ENCODE measurements at places on chromosomes 12 and 14.

GRCh38 chr12:49264873-49265792 lies at the start of gene TUBA1C:
Gene TUBA1C, plus strand, starts transcription at chr12:49265082. Its CDS starts 100 bp downstream, at chr12:49265182.
- DNase-seq = peak; percentile 74

GRCh38 chr14:67630186-67630585 lies 10.5 kb downstream of the ARG2 start:
- no peak for DNase-seq

DNA sequence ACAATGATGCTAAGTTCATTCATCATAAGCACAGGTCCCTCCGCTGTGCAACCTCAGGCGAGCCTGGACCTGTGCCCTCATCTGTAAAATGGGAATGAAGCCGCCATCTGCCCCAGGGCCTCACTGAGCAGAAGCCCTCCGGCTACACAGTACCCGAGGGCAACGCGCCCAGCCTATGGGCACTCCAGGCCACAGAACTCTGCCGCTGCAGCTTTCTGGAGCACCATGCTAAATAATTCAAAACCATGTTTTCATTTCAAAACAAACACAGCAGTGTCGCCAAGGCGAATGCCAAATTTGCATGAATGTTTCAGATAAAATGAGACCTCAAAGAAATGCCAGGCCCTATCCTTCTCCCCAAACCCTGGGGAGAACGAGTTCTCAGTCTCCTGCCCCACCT lies 4.0 kb downstream of the NCOR2 start:
- no peak for DNase-seq

DNA sequence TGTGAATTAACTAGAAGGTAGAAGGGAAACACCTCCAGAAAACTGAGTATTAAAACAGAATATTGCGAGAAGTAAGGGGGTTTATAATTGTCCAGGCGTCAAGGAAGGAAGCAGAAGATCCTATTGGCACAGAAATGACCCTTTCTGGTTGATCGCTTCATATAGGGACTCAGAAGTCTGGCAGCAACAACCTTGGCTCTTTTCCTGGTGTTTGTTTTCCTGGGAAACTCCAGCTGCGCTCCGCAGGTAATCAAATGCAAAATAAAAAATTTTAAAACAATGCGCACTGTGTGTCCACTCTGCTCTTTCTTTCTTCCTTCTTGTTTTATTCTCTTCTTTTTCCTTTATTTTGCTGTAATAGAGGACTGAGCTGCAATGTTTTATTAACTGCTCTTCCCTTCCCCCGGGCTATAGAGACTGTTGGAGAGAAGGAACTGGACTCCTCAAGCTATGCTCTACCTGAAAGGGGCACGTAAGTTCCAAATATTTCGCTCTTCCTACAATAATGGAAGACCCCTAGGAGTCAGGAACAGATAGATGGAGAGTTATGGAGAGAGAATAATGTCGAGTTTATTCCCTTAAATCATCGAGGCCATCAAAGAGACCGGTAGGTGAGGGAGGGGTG lies 737 bp downstream of the SPX start:
- peak; percentile 62 for DNase-seq

DNA sequence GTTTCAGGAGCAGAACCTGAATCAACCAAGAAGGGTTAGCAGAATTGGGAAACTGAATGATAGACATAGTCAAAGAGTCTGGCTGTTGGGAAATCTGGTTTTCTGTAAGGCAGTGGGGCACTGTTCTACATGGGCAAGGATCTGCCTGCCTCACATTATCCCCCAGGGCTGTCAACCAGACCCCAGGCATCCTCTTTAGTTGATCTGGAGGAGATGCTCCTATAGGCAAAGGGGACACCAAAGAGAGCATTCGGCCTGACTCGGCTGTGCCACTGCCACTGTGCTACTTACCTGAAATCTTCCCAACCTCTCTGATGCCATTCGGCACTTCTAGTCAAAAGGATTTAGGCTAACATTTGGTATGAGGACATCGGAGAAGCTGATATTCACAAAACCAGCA lies 4.1 kb downstream of the ISCU start:
- no peak for DNase-seq

DNA sequence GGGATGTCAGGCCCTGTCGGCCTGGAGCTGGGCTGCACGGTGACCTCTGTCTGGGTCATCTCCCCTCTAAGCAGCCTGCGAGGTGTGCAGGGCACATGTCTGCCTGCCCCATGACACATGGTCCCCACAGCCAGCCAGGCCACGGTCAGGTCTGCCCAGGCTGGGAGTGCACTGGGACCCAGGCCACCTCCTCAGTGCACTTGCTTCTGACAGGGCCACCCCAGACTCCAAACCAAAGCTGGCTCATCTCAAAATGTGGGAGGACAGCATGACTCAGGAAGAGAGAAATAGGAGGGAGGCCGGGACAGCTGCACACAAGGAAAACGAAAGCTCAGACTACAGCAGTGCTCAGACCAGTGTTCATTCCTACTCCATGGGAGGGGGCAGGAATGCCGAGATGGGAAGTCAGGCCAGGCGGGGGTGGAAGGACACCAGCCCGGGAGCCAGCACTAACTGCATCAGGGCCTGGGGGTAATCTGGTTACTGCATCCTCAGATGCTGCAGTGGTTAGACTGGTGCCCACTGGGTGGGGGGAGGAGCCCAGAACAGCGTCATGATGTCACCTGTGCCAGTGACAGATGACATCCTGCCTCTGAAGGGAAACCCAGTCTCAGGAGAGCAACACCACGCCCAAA lies 4.0 kb downstream of the P2RX2 start:
- DNase-seq = no peak

DNA sequence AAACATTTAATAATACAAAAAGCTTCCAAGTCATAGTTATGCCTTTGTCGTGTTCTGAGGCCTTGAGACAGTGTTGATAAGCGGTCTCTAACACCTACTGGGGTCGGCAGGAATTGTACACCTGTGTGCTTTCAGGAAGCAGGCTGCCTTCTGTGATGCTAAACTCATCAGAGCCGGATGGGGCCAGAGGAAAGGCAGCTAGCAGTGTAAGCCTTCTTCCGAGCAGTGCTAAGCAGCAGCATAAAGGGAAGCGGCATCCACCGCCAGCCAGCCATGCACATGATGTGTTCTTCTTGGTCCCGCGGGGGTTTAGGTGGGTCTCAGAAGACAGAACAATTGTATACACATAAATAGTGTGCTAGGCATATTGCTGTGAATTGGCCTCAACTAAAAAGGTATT lies 159.3 kb downstream of the SLC15A4 start:
- DNase-seq = no peak

- DNase-seq = no peak
Observed at GRCh38 chr14:66739826-66740225, 231.9 kb downstream of the GPHN start.

GRCh38 chr12:47736216-47736615 lies 10.9 kb upstream of the ENDOU start:
- DNase-seq = no peak

- DNase-seq = no peak
Observed at GRCh38 chr12:11904124-11904523, 166.6 kb upstream of the BCL2L14 start.

- DNase-seq = no peak
Observed at GRCh38 chr12:79023261-79023660, 158.7 kb downstream of the SYT1 start.

- DNase-seq = no peak
Observed at GRCh38 chr12:52739963-52740362, 36.6 kb upstream of the KRT77 start.

- DNase-seq = no peak
Observed at GRCh38 chr12:93970900-93971688, 177.3 kb upstream of the PLXNC1 start.

DNA sequence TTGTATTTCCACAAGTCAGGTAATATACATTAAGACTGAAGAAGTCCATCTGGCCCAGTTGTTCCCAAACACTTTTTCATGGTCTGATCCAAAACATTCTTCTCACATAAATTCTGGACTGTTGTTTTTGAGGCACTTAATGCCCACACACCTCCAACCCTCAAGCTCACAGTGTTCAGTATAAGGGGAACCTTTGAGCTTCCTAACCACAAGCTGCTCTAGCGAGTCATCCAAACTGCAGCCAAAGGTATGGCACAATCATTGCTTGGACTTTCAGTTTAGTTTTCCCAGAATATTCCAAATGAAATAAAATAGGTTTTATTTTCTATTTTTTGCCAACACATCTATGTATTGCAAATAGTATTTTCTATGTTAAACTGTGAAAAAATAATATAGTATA lies 103.0 kb downstream of the PUS7L start:
- DNase-seq = no peak

DNA sequence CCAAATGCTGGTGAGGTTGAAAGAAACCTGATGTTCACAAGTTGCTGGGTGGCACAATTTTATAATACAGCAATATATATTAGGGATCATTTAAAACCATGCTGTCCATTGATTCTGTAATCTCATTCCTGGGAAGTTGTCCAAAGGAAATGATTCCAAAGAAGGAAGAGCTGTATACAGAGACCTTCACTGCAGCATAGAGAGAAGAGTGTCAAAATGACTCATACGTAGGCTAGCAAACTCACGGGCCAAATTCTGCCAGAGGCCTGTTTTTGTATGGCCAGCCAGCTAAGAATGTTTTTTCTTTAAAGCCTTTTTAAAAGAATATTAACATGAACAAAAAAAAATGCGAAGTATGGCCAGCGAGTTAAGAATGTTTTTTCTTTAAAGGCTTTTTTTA lies 69.2 kb upstream of the MED13L start:
- DNase-seq = no peak

DNA sequence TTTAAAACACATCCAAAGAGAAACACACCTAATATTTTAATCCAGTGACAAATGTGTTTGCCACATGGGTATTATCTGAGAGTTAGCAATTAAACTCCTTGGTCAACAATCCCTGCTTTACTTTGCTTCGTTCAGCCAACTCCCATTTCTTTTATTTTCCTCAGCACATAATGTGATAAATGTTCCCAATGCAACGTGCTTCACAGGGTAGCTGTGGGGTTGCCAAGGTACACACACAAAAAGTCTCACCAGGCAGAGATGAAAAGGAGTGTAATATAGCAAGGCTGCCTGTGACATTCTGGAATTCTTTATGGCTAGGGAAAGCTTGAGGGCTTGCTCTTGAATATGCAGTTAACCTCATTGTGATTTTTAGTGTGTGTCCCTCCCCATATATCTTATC lies 208.0 kb upstream of the DIO2 start:
- DNase-seq = peak; percentile 40

GRCh38 chr12:105120551-105120950 lies 13.0 kb downstream of the WASHC4 start:
- DNase-seq = no peak

- DNase-seq = no peak
Observed at GRCh38 chr14:67436006-67436866, 24.3 kb upstream of the PLEK2 start.

DNA sequence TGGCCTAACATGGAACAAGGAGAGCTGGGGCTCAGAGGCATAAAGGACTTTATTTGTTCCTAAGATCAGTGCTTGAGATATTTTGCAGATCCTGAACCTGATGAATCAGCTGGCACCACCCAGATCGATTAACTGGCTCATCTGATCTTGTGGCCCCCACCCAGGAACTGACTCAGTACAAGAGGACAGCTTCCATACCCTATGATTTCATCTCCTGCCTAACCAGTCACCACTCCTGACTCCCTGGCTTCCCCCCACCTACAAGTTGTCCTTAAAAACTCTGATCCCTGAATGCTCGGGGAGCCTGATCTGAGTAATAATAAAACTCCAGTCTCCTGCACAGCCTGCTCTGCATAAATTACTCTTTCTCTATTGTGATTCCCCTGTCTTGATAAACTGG lies 5.1 kb downstream of the C12orf56 start:
- no peak for DNase-seq

- DNase-seq = no peak
Observed at GRCh38 chr14:47252802-47253201, 422.6 kb downstream of the MDGA2 start.
